GM04503 (cell line): ENCODE measurements at places on chromosomes 16 and 17.
A peak's percentile ranks its signal among the peaks of the same experiment; 100 is the strongest.

- DNase-seq, result no peak
Observed at GRCh38 chr17:64133546-64134215, 3.7 kb upstream of the ERN1 start.

GRCh38 chr17:65589321-65589720 is 27.9 kb upstream of the AXIN2 start:
- DNase-seq, result no peak

GRCh38 chr16:84054916-84055315 is 12.3 kb upstream of the SLC38A8 start:
- DNase-seq, result no peak

GRCh38 chr17:50697062-50697461 is 10.7 kb downstream of the ANKRD40 start:
- no peak for DNase-seq

DNA sequence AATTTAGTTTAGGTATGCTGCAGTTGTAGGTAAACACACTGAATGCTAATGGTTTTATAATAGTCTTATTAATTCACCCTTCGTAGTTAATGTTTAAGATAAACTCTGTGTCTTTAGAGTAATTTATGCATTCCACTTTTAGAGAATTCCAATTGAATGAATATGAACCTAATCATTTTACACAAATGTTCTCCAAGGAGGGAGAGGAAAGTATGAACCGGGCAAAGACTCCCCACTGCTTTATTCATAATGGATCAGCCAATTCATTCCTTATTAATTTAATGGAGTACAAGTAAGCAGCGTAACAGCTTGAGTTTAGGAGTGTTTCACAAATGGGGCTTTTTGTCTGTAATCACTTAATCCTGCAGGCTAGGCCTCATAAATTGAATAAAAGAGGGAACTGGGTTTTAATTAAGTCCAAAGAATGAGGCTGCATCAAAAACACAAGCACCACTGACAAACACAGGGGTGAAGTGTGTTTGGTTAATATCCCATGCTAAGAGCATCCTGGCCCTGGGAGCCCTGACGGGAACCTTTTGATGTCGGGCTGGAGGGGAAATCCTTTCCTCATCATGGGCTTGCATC is 375.7 kb upstream of the DYNLRB2 start:
- no peak for DNase-seq

DNA sequence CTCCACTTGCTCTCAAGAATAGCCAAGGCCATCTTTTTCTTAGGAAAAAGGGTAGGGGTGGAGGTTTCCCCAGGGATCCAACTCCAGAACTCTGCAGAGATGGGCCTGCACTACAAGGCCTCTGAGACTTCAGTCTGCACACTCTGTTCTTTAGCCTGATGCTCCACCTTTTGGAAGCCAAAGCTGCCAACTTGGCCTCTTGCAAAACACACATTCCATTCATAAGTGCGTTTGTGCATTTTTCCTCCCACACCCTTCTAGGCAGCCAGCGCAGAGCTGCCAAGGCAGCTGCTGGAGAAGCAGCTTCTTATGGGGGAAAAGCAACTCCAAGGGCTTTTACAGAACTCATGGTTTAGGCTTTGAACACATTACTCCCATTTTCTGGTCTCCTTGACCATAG is 45.3 kb downstream of the REXO5 start:
- DNase-seq, result peak; percentile 84
